HL-60 (cell line): ENCODE measurements at places on chromosomes 12 and 14.

GRCh38 chr14:49970474-49971147 lies 77.7 kb downstream of the ARF6 start:
- DNase-seq, result no peak

- no peak for DNase-seq
These were observed 144.4 kb upstream of the PWP1 start for GRCh38 chr12:107541001-107541705.

DNA sequence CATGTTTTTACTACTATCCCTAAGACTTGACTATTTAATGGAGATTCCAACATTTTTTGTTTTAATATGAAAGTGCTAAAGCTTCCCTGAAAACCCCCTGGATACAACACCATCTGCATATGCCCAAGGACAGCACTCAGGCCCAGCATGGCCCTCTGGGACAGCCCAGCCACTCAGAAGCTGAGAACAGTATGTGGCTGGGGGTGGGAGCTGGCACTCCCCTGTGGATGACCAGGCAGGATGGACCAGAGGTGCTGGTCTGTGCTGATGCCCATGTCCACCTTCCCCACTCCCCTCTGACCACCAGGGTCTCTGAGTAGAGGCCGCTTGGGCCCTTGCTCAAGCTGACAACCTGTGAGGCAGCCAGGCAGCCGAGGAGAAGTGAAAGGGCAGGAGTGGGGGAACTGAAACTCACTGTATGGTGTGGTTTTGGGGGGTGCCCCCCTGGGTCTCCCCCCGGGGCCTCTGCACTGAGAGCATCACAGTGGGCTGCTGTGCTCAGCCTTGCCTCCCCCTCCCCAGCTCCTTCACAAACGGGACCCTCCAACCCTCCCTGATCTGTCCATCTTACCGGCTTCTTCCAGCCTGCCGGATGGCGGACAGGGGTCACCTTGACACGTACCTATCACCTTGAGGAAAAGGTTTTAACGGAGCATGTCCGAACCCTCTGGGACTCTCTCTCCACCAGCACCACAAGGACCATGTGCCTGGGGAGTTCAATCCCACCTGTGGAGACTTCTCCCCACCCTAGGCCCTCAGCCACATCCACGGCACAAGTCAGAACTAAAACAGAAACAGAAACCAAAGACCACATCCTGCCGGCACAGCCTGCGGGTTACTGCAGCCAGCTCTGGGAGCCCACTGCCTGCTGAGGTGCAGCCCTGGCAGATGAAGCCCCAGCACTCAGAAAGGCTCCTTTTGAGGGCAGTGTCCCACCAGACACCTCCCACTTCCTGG lies at the start of gene TMEM229B:
Gene TMEM229B (minus strand): TSS at position 785 of the 957 bp plus-strand sequence. CDS start 14,798 bp downstream, outside the sequence.
- DNase-seq, result no peak

GRCh38 chr12:53749986-53750811 lies 1.6 kb downstream of the CISTR start:
- no peak for DNase-seq

- no peak for DNase-seq
These were observed 39.4 kb downstream of the MLXIP start for GRCh38 chr12:122117979-122118378.

DNA sequence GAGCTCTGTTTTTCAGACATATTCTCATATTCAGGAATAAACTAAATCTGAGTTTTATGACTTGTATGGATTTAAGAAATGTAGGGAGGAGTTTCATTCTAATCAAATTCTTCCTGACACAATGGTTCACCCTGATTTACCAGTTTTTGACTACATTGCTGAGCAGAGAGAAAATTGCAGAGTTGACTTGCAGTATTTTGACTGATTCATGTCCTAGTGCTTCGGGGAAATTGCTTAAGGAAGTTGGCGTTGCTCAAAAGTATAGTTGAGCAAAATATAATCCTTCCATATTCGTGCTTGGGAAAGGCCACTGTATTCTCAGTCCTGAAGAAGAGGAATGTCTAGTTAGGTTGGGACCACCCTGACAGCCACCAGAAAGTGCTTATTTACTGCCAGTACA lies 1.3 kb upstream of the TWF1 start:
- peak; percentile 8 for DNase-seq

DNA sequence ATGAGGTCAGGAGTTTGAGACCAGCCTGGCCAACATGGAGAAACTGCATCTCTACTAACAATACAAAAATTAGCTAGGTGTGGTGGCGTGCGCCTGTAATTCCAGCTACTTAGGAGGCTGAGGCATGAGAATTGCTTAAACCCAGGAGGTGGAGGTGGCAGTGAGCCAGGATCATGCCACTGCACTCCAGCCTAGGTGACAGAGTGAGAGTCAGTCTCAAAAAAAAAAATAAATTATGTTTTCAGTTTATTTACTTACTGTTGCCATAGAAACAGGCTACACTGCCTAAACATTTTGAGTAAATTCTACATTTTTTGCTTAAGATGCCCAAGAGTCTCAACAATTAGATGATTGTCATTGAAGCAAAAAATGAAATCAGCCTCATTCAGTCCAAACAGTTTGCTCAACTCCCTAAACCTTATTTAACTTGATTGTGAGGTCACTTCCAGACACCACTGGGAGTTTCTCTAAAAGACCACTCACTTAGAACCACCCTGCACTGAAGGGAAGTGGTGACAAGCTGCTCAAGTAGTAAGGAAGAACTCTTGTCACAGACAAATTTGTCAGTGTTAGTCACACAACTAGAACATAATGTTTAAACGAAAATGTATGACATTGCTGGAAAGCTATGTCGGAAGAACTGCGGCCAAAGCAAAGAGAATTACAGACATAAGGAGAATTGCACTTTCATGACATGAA lies 9.8 kb upstream of the GNPNAT1 start:
- no peak for DNase-seq

GRCh38 chr14:75539561-75540478 lies 17.6 kb downstream of the BATF start:
- DNase-seq, result no peak

DNA sequence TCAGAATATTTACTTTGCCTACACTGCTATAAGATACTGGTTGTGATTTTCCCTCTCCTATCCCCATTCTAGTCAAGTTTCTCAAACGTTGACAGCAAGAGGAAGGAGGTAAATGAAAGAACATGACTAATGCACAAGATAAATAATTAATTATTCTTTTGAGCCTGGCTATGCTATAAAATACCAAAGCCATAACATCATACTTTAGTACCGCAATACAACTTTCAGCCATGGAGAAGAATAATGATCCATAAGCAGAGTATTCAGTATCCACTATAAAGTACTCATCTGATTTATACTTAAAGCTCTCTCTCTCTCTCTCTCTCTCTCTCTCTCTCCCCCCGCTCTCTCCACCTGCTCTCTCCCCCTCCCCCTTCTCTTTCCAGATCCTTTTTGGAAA lies 41.3 kb downstream of the TDG start:
- DNase-seq, result no peak

GRCh38 chr12:48972213-48972951 lies 847 bp upstream of the WNT10B start:
- peak; percentile 43 for DNase-seq

DNA sequence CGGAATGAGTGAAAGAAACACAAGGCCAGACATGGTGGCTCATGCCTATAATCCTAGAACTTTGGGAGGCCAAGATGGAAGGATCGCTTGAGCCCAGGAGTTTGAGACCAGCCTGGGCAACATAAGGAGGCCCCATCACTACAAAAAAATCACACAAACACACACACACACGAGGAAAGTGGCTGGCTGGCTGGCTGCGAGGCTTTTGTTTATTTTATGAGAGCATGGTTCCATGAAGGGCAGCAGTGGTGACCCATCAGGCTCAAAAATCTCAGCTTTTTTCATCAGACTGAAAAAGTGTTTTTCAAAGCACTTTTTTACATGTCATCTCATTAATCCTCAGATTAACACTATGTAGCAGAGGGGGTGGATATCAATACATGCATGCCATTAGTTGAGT lies 27.7 kb downstream of the VDR start:
- no peak for DNase-seq

DNA sequence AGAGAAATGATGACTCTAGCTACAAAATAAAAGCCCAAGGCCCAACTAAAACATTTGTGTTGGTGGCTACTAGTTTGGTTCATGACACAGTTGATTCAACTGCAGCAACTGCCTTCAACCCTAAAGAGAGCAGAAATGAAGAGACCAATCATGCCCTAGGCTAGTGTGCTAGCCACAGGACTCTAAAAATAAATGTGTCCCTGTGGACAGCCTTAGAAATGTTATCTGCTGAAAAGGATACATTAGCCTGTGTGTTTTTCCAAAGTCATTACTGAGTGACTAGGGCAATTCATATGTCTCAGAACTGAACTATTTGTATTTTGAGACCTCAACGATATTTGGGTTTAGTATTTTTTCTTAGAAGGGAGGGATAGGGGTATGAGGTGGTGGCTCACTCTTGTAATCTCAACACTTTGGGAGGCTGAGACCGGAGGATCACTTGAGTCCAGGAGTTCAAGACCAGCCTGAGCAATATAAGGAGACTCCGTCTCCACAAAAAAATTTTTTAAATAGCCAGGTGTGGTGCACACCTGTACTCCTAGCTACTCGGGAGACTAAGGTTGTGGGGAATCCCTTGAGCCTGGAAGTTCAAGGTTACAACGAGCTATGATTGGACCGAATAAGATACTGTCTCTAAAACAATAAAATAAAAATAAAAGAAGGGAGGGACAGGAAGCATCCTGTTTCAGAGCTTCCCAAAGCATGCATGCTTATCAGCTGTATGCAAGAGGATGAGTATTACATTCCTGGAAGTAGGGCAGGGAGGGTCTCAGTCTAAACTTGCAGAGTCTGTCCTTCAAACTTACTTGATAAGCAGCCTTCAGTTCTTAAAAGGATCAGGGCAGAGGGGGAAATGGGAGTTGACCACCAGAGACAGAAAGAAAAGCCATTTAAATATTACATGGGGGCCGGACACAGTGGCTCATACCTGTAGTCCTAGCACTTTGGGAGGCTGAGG lies 29.6 kb upstream of the NAP1L1 start:
- no peak for DNase-seq

- DNase-seq, result no peak
These were observed 79.1 kb upstream of the BCL2L14 start for GRCh38 chr12:11991604-11992003.

DNA sequence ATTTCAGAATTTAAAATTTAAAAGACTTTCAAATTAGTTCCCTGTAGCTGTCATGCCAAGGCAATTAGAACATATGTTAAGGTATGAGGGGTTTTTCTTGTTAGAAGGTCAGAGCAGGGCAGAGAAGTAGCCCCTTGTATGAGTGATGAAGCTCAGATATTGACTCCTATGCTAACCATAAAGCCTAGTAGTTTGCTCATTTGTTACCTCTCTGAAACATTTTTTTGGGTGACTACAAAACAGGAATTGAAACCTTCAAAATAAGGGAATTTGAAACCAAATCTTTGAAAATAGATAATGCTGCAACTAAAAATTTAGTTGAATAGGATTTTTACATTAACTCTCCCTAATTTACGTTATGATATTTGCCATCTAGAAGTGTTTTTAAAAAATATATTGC lies 333.5 kb downstream of the NAV3 start:
- DNase-seq, result no peak

DNA sequence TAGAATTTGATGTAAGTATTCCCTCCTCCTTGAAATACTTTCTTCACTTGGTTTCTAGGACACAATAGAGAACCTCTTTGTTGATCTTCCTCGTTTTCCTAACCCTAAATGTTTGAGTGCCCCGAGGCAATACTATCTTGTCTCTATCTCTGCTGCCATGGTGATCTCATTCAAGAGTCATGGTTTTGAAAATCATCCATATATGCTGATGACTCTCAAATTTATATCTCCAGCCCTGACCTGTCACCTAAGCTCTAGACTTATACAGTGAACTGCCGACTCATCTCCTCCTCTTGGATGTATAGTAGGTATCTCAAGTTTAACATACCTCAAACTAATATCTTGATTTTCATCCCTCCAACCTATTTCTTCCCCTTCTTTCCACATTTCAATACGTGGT lies 71.4 kb downstream of the RIC8B start:
- DNase-seq, result no peak

DNA sequence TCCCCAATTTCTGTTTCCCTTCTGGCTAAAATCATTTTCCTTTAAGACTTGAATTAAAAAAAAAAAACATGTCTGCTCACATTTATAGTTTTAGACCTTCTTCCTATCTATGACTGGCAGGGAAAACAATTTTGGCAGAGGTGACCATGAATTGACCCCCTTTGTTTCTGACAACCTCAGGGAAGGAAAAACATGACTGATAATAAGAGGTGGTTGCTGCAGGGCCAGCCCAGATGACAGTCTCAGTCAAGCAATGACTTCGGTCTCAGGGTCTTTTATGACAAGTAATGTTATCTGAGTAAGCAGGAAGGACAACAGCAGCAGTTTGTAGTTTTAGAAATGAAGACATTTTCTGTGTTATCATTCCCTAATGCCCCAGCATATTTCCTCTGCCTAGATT lies 430.9 kb downstream of the LRIG3 start:
- no peak for DNase-seq

GRCh38 chr12:68838046-68838886 lies 30.3 kb downstream of the MDM2 start:
- DNase-seq, result no peak

DNA sequence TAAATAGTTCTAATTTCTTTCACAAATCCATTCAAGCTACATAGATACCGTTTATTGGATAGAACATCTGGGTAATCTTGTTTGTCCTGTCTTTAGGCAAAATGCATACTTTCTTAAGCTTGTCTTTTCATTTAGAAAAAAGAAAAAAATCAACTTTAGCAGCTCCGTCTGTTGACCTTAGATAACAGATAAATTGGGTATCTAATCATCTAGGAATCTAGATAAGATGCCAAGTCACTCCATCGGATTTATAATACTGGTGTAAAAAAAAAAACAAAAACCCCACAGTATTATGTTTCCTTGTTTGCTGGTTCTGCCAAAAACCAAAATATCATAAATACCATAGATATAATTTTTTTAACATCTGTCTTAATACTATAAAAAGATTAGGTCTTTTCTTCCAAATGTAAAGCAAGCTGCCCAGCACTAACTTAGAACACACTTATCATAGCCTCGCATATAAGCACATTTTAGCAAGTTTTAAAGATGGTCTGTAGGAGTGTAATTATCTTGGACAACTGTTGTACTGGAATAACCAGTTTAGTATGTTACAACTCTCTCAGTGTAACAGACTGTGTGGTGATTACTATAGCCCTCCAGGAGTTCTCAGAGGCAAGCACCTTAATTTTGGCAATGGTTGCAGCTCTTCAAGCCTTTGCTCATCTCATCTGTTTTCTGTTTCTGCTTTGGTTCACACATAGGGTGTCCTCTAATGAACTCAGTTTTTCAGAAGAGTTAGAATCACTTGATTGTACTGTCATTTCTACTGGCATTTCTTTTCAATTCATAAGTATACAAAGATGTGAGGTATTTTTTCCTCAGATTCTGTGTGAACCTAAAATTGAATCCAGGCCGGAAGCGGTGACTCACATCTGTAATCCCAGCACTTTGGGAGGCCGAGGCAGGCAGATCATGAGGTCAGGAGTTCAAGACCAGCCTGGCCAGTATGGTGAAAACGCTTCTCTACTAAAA lies 83.1 kb downstream of the ANO6 start:
- no peak for DNase-seq
